ENCODE measurements at places on chromosomes 3 and 15.

- DNase-seq: no peak
Measured at GRCh38 chr3:123186695-123187094, 15.0 kb upstream of the SEC22A start.

DNA sequence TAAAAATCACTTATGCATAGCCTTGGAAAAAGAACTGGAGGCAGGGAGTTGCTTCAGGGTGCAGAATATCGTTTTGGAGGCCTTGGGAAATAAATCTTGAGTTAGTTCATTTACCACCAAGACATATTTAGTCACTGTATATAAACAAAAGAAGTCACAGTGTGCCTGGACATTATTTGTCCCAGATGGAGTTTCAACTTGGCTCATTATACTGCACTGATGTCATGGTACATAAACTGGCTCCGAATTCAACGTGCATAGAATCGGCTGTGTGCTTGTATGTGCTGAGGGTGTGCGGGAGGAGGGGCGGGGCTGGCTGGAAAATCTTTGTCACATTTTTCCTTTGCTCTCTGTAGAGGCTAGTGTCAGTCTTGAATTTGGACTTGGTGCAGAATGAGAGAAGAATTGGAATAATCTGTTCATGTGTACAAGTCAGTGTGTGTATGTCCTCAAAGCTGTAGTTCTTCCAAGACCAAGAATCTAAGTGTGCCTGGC lies 86.6 kb downstream of the FNDC3B start:
- no peak for DNase-seq

GRCh38 chr3:121592856-121593702 lies at the start of gene FBXO40:
Gene FBXO40, plus strand, starts transcription at chr3:121593379. Its CDS starts 27,197 bp downstream, at chr3:121620576.
- no peak for DNase-seq

GRCh38 chr3:148884261-148884660 lies 19.2 kb downstream of the CPA3 start:
- DNase-seq: no peak

DNA sequence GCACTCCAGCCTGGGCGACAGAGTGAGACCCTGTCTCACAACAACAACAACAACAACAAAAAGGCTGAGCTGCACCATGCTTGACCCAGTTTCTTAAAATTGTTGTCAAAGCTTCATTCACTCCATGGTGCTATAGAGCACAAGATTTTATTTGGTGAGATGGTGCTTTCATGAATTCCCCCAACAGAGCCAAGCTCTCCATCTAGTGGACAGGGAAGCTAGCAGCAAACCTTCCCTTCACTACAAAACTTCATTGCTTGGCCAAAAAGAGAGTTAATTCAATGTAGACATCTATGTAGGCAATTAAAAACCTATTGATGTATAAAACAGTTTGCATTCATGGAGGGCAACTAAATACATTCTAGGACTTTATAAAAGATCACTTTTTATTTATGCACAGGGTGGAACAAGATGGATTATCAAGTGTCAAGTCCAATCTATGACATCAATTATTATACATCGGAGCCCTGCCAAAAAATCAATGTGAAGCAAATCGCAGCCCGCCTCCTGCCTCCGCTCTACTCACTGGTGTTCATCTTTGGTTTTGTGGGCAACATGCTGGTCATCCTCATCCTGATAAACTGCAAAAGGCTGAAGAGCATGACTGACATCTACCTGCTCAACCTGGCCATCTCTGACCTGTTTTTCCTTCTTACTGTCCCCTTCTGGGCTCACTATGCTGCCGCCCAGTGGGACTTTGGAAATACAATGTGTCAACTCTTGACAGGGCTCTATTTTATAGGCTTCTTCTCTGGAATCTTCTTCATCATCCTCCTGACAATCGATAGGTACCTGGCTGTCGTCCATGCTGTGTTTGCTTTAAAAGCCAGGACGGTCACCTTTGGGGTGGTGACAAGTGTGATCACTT lies 2.0 kb downstream of the CCR5 start:
- no peak for DNase-seq

- DNase-seq: no peak
Measured at GRCh38 chr3:70757658-70758057, 445.2 kb upstream of the MDFIC2 start.

- DNase-seq: no peak
Measured at GRCh38 chr15:65344214-65344913, 33.4 kb downstream of the IGDCC3 start.

DNA sequence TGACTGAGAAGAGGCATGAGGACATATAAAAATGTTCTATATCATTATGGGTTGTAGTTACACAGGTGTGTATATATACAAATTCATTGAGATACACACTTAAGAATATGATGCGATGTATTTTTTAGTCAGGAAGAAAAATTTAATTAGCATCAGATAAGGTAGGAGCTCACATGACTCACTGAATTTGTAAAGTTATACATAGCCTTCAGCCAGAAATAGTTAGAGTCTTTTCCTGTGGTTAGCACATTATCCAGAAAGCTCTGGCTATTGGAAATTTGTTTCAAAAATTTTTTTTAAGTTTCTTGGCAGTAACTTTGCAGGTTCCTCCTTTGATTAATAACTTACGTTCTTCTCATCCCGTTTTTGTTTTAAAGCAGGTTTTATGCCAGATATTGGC lies 88.6 kb downstream of the STT3B start:
- DNase-seq: no peak

- no peak for DNase-seq
Measured at GRCh38 chr3:77236118-77236517, 196.2 kb downstream of the ROBO2 start.

DNA sequence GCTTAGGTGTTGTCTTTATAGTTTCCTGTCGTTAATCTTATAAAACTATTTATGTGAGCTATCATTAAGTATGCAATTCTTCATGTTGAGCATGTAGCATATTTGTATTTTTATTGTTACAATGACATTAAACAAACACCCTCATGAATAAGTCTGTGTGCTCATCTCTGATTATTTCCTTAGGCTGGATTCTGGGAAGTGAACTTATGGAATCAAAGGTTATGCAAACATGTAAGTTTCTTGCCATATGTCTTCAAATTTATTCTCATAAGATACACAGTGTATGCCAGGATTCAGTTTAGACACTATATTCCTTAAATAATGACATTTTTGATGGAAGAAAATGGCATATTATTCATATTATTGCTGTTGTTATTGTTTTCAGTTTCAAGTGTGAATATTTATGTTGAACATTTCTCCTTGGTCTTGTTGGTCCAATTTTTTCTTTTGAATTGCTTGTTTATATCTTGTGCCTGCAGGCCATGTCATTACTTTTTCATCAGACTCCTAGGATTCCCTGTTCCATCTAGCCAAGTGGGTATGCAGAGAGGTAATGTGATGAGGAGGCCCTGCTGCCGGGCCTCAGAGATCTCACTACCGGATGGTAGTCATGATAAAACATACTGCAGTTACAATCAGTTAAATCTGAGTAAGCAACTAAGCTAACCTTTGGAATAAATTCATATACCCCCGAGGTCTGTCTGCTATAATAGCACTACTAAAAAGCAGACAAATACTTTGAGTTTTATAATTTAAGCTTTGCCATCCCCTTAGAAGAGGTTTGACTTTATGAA lies 684.3 kb upstream of the SGO1 start:
- no peak for DNase-seq

GRCh38 chr3:62109534-62109933 lies 263.8 kb downstream of the FEZF2 start:
- no peak for DNase-seq

- no peak for DNase-seq
Measured at GRCh38 chr3:129688271-129688895, 81.9 kb upstream of the PLXND1 start.

DNA sequence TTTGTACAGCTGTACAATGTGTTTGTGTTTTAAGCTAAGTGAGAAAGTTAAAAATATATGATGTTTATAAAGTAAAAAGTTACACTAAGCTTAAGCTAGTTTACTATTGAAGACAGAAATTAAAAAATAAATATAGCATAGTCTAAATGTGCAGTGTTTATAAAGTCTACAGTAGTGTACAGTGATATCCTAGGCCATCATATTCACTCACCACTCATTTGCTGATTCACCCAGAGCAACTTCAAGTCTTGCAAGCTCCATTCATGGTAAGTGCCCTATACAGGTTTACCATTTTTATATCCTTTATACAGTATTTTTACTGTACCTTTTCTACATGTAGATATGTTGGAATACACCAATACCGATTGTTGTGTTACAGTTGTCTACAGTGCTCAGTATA lies 553.2 kb upstream of the TBL1XR1 start:
- DNase-seq: no peak

DNA sequence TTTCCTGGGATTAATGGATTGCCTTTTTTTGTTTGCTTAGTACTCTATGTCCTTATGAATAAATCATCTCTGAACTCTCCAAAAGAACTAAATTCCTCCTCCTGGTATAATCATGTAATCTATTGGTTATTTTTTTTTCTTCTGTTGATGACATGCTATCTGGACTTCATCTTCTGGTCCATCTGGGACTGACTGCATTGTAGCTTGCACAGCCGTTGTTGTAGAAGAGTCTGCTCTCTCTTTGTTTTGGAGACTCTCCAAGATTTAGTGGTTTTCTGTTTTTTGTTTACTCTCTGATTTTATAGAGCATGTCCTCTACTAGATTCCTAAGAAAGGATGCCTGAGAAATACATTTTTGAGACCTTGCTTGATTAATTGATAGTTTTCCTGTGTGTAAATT lies 19.1 kb downstream of the IREB2 start:
- no peak for DNase-seq

DNA sequence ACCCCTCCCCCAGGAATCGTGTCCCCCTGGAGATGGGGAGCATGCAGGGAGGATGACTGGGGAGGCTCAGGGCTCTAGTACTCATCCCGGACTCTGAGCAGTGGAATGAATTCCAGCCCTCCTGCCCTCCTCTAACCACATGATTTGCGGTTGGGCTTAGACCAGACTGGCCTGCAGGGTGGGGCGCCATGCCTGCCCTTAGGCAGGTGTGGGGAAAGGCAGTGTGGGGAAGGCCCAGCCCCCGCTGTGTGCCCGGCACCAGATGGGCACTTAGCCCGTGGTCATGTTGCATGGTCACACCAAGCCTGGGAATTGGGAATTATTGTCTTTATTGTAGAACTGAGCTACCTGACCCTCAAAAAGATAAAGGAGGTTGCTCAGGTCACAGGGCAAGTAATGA lies 283.8 kb downstream of the TLE3 start:
- DNase-seq: no peak

DNA sequence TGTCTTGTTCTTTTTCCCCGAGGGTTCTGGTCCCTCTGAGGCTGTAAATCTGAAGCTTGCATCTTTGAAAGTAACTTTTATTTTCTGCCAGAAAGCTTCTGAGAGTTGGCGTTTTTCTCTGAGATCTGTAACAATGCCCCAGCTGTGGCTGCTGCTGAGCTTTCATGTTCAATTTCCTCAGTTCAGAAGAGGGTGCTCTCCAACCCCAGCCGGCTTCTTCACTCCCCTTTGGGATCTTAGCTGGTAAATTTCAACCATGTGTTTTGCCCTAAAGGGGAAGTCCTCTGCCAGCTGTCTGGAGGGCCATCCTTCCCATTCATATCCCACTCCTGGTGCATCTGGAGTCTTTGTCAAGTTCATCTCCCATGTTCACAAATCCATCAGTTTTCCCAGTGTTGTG lies 18.3 kb upstream of the CFAP100 start:
- DNase-seq: no peak

- DNase-seq: no peak
Measured at GRCh38 chr3:3119393-3119851, 7.3 kb upstream of the TRNT1 start.

- no peak for DNase-seq
Measured at GRCh38 chr15:81157195-81157938, 23.3 kb downstream of the CFAP161 start.

GRCh38 chr15:66883284-66883911 lies 181.4 kb downstream of the SMAD6 start:
- no peak for DNase-seq

All from D721Med (cell line).